CD4-positive, alpha-beta T cell treated with Interleukin-10 for 1 hour (primary cell): ENCODE measurements at places on chromosomes 5 and 9.

GRCh38 chr5:76625087-76625815 lies 2.0 kb upstream of the F2RL2 start:
- no peak for DNase-seq

GRCh38 chr9:110707419-110707818 lies 38.8 kb downstream of the MUSK start:
- DNase-seq: no peak

- DNase-seq: no peak
Observed at GRCh38 chr9:120862452-120862851, 14.5 kb downstream of the PHF19 start.

- DNase-seq: no peak
Observed at GRCh38 chr9:3040761-3041160, 196.9 kb upstream of the PUM3 start.

GRCh38 chr5:55621229-55621628 lies 86.5 kb upstream of the PLPP1 start:
- DNase-seq: no peak

DNA sequence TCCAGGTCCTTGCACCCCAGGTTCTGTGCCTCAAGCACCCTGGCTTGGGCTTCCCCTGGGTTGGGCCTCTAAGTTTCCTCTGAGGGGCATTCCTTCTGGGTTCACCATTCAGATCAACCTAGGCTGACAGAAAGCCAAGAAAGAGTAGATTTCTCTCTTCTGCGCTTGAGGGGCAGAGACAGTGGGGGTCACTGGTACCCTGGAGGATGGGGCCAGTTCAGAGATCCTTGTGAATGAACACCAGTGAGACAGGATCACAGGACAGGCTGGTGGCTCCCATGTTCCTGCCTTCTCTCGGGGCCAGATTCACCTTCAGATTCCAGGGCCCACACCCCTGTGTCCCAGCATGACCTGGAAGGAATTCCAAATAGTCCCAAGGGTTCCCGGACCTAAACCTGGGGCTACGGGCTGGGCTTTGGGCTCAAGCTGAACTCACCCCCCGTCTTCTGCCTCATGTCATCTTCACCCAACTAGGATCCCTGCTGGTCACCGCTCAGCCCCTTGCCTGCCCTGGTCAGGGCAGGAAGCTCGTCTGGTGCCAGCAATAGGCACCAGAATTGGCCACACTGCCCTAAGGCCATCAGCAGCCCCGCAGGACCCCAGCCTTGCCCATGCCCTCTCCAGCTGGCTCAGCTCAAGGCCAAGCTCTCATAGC lies 91.8 kb upstream of the MVB12B start:
- no peak for DNase-seq

GRCh38 chr5:157555037-157555640 lies 20.4 kb downstream of the ADAM19 start:
- DNase-seq: no peak

DNA sequence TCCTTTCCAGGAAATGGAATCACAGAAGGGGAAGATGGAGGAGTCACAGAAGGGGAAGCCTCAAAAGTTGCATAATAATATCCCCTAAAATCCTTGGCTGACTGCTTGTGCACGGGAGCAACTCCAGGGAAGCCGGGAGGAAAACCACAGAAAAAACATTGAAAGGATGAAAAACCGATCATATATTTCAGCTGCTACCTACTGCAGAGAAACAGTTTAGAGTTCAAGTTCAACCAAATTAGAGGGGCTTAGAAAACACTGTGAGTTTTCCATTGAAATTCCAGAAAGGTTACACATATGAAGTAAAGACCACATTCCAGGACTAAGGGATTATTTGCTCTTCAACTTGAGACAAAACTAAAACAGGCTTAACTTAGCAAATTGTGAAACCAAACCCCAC lies 37.6 kb upstream of the MTAP start:
- DNase-seq: no peak
